ENCODE measurements at places on chromosomes 1 and 21.
A peak's percentile ranks its signal among the peaks of the same experiment; 100 is the strongest.

DNA sequence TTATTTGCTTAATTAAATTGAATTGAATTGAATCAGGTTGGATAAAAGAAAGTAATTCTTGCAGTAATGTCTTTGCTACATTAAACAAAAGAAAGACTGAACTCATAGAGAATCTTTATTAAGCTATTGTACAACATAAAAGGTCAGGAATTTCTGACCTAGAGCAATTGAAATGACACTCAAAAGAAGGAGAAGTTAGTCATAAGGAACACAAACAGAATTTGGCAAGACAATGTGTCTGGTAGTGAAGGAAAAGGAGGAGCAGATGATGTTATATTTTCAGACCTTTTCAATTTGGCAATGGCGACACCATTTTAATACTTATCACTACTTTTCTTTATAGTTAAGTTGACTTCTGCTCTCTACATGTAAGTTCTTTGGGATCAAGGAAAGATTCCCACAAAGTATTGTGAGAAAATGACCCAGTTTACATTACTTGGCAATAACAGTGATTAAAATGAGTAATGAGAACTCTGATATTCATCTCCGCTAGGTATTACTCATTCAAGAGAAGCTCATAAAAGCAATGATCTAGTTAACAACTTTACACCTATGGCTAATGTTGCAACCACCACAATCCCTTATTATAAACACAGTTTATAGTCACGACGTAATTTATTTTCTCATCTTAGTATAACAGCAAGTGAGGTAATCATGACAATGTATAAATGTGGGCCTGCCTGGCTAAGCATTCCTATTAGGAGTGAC lies 14.7 kb upstream of the KRTAP21-1 start:
- DNase-seq: no peak

GRCh38 chr1:201172999-201173610 lies 17.5 kb upstream of the IGFN1 start:
- DNase-seq: no peak

- peak; percentile 50 for DNase-seq
Observed at GRCh38 chr1:74673351-74674111, at the start of gene ERICH3. ERICH3 (minus strand) TSS chr1:74673792; CDS start chr1:74673519, 273 bp downstream.

- DNase-seq: no peak
Observed at GRCh38 chr1:212242288-212242984, 42.8 kb upstream of the PPP2R5A start.

GRCh38 chr1:174726167-174726879 lies 273.4 kb upstream of the CACYBP start:
- no peak for DNase-seq

DNA sequence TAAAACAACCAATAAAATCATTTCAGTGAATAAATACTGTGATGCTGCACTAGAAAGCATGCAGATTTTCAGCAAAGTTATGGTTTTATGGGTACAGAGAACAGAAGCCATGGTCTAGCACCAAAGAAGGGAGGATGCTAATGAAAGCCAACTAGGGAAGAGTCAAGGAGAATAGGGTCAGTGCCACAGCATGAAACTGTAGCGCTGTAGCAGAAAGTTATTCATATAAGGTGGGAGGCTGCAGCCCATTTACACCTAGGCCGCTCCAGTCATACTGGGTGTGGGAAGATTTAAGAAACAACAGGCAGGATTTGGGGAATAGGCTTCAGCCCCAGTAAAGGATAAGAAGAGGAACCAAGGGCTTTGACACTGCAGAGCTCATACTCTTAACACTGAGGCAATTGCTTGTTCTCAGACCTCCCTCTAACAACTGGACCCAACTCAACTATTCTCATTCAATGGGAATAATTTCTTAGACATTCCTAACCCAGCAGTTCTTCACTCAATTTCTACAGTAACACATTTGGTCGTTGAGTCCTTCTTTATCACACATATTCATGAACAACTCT lies 4.4 kb downstream of the IFI16 start:
- no peak for DNase-seq

Measured in NCI-H1417 treated with DMSO at 0.1 percent for 48 hours (cell line).